NCI-H187 (cell line): ENCODE measurements at places on chromosomes 6 and 20.

DNA sequence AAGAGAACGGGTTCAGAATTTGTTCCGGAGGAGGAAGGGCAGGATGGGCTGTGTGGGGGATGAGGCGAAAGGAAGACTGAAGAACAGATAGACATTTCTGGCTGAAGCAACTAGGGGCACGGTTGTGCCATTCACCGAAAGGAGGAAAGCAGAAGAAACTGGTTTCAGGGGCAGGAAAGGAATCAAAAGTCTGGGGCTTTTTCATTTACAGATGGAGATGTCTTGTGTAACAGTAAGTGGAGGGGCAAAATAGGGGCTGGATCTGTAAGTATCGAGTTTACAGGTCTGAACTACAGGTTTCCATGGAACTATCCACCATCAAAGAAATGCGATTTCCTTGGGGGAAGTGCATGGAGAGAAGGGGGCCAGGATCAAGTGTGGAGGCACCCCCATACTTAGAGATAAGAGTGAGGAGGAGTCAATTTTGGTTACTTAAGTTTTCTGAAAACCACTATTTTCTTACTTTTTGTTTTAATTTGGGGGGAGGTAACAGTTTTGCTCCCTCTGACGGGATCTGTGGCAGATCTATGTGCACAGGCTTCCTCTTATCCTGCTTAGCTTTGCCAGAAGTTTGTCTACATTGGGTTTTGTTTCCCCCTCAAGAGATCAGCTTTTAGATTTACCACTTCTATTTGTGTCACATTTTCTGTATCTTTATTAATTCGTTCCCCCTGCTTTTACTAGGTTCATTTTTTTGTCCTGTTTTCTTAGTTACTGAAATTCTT lies 120.1 kb downstream of the SLC23A2 start:
- DNase-seq, result no peak

GRCh38 chr6:89252907-89253306 lies 35.7 kb upstream of the GABRR1 start:
- DNase-seq, result no peak

DNA sequence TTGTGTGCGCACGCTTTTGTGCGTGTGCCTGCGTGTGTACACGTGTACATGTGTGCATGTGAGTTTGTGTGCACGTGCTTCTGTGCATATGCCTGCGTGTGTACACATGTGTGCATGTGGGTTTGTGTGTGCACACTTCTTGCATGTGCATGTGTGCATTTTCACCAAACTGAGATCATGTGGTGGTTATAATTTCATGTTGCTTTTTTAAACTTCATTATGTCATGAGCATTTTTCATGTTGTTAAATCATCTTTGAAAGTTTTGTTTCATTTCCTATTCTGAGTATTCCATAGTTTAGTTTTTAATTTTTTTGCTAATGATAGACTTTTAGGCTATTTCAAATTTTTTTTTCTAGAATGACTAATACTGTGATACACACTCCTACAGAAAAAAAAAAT lies 6.4 kb upstream of the CST3 start:
- DNase-seq, result no peak

GRCh38 chr6:73081955-73082354 lies 143.3 kb downstream of the KHDC1L start:
- no peak for DNase-seq

DNA sequence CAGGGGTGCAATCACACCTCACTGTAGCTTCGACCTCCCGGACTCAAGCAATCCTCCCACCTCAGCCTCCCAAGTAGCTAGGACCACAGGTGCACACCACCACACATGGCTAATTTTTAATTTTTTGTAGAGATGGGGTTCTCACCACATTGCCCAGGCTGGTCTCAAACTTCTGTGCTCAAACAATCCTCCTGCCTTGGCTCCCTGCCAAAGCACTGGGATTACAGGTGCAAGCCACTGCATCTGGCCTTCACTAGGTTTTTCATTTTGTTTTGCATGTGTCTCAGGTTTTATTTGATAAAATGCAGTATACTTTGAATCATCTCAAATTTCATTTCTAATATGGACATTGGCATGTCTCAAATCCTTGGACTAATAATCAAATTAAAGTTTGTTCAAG lies 98.7 kb downstream of the SLC16A10 start:
- DNase-seq, result no peak

DNA sequence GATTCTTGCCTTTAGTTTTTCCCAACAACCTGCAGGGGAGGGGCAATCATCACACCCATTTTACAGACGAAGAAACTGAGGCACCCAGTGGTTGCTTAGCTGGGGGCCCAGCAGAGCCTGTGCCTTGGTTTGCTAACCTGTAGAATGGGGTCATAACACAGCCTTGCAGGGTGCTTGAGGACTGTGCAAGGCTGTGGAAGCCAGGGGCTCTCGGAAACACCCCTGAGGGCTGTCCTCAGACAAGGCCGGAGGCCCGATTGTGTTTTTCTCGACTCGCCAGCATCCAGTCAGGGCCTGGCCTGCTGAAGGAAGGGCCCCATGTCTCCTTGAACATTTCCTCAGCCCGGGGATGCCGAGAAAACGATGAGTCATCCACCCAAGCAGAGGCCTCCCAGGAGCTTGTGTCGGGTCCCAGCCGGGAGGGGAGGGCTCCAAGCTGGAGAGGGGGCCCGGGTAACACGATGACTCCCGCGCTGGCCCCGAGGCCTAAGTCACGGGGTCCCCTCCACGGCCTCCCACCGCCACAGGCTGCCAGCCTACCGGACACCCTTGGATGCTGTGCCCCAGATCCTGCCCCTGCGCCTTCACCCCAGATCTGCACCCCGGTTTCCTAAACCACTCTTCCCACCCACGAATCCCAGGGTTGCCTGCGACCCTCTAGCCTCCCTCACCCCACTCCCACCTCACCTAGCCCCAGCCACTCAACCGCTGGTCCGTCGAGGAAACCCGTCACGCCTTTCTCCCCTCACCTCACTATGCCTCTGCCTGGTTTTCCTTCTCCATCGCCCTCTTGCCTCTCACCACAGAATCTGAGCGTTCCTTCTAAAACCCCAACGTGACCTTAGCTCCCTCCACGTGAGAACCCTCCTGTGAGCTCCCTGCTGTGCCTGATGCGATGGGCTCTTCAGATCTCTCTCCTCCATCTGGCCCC lies 10.6 kb downstream of the NOL4L start:
- no peak for DNase-seq
